ENCODE measurements at places on chromosomes 7 and 10. TPM values are rescaled to one million over a fixed set of nuclear protein-coding genes. Genes with fewer than 3 reads are reported as not detected.

GRCh38 chr7:38284553-38284952 is 11.1 kb upstream of the TARP start:
- H3K27ac ChIP-seq = no peak overlapping the region
- no peaks in the 10 kb centered on the region for H3K4me1 ChIP-seq
- no peaks in the 10 kb centered on the region for H3K36me3 ChIP-seq
- no peaks in the 10 kb centered on the region for H3K27me3 ChIP-seq
- DNase-seq = no peak
- no peak overlapping the region for H3K4me3 ChIP-seq

DNA sequence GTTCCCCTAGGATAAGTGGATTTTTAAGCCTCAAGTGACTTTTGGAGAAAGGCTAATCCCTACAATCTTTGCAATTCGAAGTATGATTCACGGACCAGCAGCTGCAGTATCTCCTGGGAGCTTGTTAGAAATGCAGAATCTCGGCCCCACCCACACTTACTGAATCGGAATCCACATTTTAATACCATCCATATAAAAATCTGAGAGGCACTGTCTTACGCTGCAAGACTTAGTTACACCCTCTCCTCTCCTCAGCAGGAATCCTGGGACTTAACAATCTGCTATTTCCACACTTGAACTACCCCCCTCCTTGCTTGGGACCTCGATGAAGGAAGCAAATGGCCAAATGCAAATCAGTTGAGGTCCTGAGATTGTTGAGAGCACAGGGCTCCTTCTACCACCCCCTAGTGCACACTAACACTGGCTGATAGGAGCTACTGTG is 21.0 kb downstream of the ITPRIP start:
- peaks cover 28% of the 10 kb centered on the region for H3K36me3 ChIP-seq
- no peak for DNase-seq
- peaks cover 44% of the 10 kb centered on the region for H3K4me1 ChIP-seq
- no peak overlapping the region for H3K4me3 ChIP-seq
- H3K27ac ChIP-seq = no peak overlapping the region

Gene STRIP2
- polyA plus RNA-seq = not detected

DNA sequence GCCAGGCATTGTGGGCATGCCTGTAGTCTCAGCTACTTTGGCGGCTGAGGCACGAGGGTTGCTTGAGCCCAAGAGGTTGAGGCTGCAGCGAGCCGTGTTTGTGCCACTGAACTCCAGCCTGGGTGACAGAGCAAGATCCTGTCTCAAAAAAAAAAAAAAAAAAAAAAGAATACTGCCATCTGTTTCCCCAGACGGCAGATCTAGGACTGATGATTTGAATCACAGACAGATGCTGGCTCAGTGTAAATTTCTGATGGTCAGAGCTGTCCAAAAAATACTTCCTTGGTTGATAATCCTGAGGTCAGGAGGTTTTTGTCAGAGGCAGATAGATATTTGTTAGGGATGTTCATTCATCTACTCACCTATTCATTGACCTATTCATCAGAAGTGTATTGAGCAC is 130.7 kb downstream of the REEP3 start:
- H3K4me3 ChIP-seq = no peak overlapping the region
- H3K36me3 ChIP-seq = no peaks in the 10 kb centered on the region
- no peaks in the 10 kb centered on the region for H3K27me3 ChIP-seq

DNA sequence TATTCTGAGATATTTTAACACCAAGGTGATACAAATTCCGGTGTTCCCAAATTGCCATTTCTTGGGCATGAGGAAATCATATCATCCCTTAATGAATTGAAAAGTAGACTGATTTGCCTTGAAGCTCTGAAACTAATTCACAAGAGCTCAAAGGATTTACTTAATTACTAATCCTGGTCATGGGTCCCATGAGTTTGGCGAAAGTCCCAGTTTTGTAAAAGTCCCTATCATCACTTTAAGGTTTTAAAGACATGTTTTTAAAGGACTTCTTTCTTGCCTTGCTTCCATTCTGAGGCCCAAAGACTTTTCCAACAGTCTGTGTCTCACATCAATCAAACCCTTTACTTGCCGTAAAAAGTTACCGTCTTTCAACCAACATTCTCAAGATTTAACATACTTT is 377.9 kb downstream of the DNAJB9 start:
- H3K4me3 ChIP-seq = no peak overlapping the region
- no peak for DNase-seq

GRCh38 chr7:128830231-128831177 is at the start of gene FLNC:
TSS of gene FLNC (plus strand) at chr7:128830406. CDS start at chr7:128830638, 232 bp downstream.
- no peaks in the 10 kb centered on the region for H3K36me3 ChIP-seq
- H3K4me1 ChIP-seq = peaks cover 7% of the 10 kb centered on the region

- no peak for DNase-seq
- H3K4me1 ChIP-seq = peaks cover 70% of the 10 kb centered on the region
- no peak overlapping the region for H3K4me3 ChIP-seq
- no peaks in the 10 kb centered on the region for H3K27me3 ChIP-seq
- H3K36me3 ChIP-seq = peaks cover 30% of the 10 kb centered on the region
Measured at GRCh38 chr10:80504158-80504811, 33.4 kb upstream of the SH2D4B start.

Gene FKBP6
- not detected for polyA plus RNA-seq

All from CD8-positive, alpha-beta memory T cell (primary cell).